Activated naive CD4-positive, alpha-beta T cell treated with anti-CD3 and anti-CD28 coated beads, Interleukin-2, amount 50 U/mL, for 72 hours (primary cell): ENCODE measurements at places on chromosomes 7 and 10.

- no peak for DNase-seq
These were observed 213.0 kb downstream of the INHBA start for GRCh38 chr7:41489885-41490284.

DNA sequence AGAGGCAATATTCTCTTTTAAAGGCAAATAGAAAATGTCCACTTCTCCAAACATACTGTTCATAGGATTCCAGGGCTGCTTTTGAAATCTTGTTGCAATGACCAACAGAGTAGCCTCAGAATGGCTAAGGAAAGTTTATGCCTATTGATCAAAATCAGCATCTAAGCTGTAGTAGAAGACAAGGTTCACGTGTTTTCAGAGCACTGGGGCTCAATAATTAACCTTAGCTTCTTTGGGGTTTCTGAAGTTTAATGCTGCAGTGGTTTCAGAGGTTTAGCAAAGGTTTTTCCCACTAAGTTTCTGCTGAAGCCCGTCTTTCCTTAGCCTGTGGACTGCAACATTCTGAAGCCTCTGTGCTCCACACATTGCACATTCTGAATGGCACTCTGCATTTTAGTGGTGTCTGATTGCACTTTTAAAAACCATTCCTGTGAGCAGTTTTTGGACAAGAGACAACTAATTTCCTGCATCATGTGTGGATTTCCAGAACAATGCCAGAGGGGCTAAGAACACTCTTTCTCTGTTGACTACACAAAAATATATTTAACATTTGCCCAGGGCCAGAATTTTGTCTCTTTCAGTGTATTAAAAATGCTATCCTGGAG is 342.5 kb downstream of the PTEN start:
- no peak for DNase-seq

DNA sequence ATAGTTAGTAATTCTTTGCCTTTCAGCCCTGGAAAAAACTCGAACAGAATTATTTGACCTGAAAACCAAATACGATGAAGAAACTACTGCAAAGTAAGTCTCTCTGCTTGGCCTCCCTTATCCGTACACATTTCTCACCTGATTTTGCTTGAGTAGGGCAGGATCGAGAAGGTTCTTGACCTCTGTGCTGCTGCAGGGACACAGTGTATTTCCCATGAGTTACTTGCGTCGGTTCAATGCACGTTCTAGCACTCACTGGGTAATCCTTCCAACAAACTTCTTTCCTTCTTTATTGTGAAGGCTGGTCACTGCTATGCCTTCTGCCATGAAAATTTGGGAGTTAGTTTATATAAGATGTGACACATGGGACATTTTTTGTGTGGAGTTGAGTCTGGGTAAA is 171.5 kb upstream of the SH2B2 start:
- no peak for DNase-seq

DNA sequence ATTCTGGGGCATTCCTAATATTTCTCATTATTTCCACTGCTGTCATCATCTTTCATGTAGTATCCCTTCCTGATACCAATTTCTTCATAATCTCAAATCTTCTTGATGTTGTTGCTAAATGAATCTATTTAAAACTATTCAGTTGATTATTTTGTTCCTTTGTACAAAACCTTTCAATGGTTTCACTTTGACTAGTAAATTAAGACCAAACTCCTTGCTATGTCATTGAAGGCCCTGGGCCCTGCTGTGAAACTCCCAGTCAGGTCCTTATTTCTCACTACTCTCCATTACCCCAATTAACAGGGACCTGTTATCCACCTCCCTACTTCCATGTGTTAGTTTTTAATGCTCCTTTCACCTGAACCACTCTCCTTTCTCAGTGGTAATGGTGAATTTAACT is 97.0 kb downstream of the CTTNBP2 start:
- DNase-seq = no peak

DNA sequence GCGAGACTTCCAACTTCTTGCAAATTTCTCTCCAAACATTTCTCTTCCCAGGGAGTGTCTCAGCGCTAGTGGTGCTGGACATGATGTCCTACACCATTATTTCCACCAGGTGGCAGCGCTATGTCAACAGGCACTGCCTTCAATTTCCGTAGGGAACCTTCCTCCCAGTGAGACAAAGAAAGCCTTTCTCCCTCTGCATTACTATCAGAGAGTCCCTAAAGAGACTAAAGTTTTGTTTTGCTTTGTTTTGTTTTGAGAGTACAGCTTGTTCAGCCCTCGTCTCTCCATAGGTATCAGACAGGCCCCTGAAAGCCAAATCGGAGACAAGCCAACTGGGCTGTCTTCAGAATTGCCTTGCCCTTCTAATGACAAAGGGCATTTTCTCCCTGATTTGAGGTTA is 44.2 kb upstream of the GGCT start:
- peak; percentile 46 for DNase-seq

GRCh38 chr7:30445770-30446169 is 32.8 kb downstream of the NOD1 start:
- peak; percentile 53 for DNase-seq

DNA sequence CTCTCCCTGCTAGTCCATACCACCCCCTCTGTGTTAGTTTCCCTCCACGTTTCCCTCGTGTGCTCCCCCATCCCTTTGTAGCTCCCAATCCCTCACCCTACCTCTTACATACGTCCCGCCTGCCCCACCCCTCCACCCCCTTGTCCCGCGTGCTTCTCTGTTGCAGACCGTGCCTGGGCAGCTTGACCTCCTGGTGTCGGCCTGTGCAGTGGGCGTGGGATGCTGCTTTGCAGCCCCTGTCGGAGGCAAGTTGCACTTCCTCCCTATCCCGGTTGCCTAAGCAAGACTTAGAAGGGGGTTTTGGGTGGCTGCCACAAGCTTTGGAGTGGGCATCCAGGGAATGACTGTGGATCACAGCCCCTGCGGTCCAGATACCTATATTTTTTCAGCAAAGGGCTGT is 7.7 kb downstream of the CLCN1 start:
- DNase-seq = no peak

- DNase-seq = no peak
These were observed 156.9 kb upstream of the PCBD1 start for GRCh38 chr10:71045204-71045809.

GRCh38 chr10:112983444-112984056 is 33.5 kb downstream of the TCF7L2 start:
- DNase-seq = no peak

- DNase-seq = no peak
These were observed 62.5 kb downstream of the PWWP2B start for GRCh38 chr10:132459301-132460003.

GRCh38 chr10:101018600-101019439 is 12.1 kb downstream of the PDZD7 start:
- peak; percentile 93 for DNase-seq

DNA sequence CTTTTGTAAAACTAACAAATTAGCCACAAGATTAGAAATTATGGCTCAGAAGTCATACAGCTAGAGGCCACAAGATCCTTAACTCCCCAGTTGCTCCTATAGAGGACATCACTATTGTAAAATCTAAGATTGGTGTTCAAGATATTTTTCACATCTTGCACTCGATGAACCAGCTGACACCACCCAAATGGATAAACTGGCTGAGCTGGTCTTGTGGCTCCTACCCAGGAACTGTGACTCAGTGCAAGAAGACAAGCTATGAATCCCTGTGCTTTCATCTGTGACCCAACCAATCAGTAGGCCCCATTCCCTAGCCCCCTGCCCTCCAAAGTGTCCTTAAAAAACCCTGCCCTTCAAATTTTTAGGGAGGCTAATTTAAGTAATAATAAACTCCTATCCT is 27.9 kb upstream of the R3HCC1L start:
- DNase-seq = no peak

DNA sequence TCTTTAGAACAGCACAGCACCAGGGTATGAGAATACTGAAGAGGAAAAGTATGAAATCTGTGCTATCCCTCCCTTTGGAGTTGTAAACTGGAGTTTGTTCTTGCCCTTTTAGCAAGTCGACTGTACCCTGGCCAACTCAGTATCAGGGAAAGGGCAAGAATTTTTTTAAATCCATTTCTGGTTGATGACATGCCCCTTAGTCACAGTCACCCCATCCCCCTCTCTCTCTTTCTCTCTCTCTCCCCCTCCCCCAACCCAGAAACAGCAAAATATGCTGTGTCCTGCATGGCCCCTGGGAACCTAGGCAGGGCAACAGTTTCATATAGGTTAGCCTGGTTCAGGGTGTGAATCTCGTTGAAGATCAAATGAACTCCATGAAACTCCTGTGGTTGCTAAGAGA is 177.7 kb upstream of the ADO start:
- DNase-seq = no peak

DNA sequence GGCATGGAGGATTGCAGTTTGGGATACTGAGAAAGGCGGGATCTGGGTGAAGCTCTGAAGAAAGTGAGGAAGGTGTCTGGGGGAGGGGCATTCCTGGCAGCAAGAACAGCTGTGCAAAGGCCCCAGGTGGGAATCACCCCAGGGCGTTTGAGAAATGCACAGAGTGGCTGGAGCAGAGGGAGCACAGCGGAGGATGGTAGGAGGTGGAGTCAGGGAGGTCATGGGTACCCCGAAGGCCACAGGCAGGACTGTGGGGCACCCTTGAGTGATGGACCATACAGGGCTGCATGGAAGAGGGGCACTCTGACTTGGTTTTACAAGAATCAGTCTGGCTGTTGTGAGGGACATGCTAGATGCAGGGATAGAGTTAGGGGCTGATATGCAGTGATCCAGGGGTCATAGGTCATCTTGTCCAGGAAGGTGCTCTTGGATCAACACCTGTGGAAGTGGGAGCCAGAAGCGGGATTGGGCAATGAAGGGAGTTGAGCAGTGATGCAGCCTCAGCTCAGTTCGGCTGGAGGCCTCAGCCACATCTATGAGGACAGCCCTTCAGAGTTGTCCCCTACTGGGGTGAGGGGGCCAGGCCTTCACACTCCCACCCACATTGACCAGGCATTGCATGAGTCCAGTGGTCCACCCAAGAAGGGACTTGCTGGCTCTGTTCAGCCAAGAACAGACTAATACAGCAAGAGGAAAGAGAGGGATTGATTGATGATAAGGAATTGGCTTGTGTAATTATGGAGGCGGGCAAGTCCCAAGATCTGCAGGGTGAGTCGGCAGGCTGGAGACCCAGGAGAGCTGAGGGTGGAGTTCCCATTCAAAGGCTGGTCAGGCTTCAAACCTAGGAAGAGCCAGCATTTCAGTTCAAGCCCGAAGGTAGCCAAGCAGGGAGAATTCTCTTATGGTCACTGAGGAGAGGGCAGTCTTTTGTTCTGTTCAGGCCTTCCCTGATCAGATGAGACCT is 48.7 kb downstream of the TSPAN15 start:
- no peak for DNase-seq

DNA sequence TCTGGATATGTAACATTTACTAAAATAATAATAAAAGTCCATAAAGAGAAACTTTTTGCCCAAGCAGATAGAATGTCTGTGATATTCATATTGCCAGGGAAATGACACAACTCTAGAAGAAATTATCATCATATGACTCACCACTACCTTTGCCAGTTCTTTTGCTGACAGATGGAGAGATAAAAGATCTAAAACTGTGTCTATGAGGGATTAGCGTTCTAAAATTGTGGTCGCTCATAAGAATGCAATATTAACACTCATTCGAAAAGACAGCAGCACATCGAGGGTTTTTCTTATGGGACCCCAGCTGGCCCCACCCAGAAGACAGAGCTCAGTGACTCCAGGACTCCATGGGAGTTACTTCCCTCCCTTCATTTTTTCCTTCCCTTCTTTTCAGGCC is 16.6 kb upstream of the LANCL2 start:
- DNase-seq = no peak

- DNase-seq = no peak
These were observed 48.9 kb upstream of the KDM7A start for GRCh38 chr7:140225562-140226249.

DNA sequence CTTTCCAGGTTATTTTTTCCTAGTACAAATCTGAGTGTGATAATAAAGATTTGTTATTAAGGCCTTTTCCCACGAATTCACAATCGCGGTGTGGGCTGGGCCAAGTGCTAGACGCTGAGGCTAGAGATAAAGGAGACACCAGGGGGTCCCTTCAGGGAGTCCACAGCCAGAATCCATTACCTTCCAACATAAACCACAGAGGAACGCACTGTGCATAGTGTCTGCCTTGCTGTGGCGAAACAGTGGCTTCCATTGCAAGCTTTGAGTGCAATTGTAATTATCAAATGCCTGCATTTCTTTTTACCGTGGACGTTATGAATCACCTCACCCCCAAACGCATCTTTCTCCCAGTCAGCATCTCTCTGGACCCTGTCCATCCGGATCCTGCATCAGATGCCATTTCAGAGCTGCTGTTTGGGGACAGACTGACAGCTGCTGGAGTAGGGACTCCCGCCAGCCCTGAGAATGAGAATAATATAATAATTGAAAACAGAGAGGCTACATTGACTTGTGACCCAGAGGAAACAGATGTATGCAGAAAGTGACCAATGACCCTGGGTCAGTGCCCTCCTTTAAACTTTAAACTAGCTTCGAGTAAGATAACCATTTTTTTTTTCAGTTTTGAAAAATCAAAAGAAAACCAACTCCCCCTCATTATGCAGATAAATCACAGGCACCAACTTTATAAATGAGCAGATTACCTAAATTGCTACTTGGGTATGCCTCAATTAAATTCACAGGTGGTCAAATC is 456.2 kb upstream of the NRP1 start:
- DNase-seq = no peak

DNA sequence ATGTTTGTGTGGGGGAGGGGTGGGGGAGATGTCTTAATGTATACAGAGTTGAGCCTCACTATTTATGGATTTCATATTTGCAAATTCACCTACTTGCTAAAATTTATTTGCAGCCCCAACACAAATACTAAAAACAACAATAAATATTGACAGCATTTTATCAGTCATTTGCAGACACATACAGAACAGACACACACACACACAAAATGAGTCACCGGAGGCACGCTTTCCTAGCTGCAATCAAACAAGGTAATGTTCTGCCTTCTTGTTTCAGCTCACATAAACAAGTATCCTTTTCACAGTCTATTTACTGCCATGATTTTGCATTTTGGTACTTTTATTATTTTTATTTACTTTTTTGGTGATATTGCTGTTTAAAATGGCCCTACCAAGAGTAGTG is 88.5 kb downstream of the IPMK start:
- no peak for DNase-seq

GRCh38 chr7:28272461-28272877 is 91.9 kb upstream of the JAZF1 start:
- DNase-seq = no peak

- no peak for DNase-seq
These were observed 76.6 kb downstream of the HDAC9 start for GRCh38 chr7:18572154-18572553.

- DNase-seq = no peak
These were observed 9.9 kb downstream of the IQCE start for GRCh38 chr7:2568521-2569223.

DNA sequence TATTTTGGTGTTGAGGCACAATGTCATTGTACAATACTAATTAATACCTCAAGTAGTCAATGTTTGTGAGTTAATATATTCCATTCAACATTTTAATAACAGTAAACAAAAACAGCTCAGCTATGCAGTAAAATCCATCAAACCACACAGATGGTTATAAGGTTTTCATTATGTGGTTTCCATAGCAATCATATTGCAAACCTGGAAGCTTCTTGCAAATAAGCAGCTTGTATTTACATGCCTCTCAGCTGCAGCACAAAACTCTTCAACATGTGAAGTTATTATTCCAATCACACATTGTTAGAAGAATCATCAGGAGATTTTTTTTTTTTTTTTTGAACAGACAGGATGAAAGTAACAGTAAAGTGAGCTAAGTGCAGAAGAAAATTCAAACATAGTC is 170.2 kb downstream of the SKAP2 start:
- no peak for DNase-seq

GRCh38 chr7:150447966-150448788 is 2.3 kb upstream of the GIMAP8 start:
- no peak for DNase-seq
